ENCODE measurements at places on chromosomes 7 and 10. TPM values are rescaled to one million over a fixed set of nuclear protein-coding genes. Genes with fewer than 3 reads are reported as not detected.

GRCh38 chr7:129161524-129162225 lies 17.2 kb downstream of the TSPAN33 start:
- peak; percentile 67 for DNase-seq

GRCh38 chr7:99898023-99898357 lies 21.2 kb upstream of the OR2AE1 start:
- no peak for DNase-seq

GRCh38 chr7:111290419-111290818 lies 199.5 kb downstream of the LRRN3 start:
- DNase-seq: no peak

THSD7A gene
- total RNA-seq: 0.20 TPM

AGBL3 gene
- 0.81 TPM for total RNA-seq

DNA sequence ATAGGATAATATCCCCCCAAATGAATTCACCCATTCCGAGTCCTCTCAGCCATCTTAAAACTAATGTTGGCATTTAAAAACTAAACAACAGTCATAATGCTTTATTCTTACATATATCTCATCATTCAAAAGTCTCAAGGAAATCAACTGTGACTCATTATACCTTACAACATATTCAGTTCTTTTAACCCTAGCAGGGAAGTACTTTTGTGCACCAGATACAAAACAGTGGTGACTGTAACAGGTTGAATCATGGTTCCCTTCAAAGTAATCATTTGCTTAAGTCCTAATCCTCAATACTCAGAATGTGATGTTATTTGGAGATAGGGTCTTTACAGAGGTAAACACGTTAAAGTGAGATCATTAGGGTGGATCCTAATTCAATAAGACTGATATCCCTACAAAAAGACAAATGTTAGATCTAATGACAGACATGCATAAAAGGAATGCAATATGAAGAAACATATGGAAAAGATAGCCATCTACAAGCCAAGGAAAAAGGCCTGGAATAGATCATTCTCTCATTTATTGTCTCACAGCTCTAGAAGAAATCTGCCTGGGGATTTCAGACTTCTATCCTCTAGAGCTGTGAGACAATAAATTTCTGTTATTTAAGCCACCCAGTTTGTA lies 42.3 kb downstream of the RELN start:
- no peak for DNase-seq

TRAPPC14 gene
- total RNA-seq: 2.2 TPM

ZNF425 gene
- total RNA-seq: 2.9 TPM

IL6 gene
- 2.0 TPM for total RNA-seq

SPDYE11 gene
- not detected for total RNA-seq

DNA sequence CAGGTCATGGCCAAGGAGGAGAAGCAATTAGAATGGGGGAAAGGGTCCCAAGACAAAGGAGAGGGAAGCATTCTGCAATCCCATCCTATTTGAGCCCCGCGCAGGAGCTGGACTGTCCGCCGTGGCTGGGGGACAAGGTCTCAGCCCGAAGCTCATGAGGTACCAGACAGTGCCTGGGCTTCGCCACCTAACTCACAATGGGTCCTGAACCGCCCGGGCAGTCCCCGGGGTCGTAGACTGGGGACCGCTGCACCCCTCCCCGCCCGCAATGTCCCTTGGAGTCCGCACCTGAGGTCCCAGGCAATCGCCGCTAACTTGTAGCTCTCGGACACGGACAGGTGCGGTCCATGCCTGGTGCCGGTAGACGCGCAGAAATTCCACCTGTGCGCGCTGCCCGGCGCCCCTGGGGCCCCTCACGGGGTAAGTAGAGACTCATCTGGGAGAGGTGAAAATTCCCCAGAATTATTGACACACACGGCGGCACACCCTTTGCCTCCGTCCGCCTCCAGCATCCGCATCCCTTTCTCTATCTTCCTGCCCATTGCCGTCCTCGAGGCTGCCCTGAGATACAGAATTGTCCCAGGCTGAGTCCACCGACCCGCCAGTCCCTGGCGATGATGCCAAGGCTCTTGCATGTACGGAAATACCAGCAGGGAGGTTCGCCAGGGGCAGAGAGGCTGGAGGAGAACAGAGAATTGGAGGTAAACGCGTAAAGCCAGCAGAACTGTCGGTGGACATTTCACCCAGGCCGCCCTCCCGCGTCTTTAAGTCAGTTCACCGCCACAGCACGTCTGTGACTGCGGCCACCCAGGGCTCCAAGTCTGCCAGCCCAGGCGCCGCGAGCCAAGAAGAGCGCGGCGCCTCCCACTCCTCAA lies 1.8 kb downstream of the CHRM2 start:
- DNase-seq: no peak

SFMBT2 gene
- 8.1 TPM for total RNA-seq

- DNase-seq: peak; percentile 16
Observed at GRCh38 chr7:151482883-151483710, 36.6 kb downstream of the RHEB start.
